ENCODE measurements at places on chromosomes 5 and 9.

DNA sequence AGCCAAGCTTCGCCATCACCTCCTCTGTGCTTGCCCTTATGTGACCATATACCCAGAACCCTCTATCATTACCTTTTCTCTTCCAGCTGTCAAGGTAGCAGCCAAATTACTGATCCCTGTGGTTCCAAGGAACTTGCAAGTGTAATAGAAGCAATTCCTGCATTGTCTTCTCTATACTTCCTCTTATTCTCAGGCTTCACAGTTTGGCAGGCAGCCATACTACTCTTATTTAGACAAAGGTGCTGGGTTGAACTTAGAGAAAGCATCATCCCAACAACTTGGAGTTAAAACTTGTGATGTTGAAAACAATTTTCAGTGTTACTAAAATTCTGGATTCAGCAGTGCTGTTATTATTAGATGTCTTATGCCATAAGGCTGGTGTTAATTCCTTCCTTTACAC lies 93.2 kb downstream of the NLN start:
- no peak for DNase-seq

DNA sequence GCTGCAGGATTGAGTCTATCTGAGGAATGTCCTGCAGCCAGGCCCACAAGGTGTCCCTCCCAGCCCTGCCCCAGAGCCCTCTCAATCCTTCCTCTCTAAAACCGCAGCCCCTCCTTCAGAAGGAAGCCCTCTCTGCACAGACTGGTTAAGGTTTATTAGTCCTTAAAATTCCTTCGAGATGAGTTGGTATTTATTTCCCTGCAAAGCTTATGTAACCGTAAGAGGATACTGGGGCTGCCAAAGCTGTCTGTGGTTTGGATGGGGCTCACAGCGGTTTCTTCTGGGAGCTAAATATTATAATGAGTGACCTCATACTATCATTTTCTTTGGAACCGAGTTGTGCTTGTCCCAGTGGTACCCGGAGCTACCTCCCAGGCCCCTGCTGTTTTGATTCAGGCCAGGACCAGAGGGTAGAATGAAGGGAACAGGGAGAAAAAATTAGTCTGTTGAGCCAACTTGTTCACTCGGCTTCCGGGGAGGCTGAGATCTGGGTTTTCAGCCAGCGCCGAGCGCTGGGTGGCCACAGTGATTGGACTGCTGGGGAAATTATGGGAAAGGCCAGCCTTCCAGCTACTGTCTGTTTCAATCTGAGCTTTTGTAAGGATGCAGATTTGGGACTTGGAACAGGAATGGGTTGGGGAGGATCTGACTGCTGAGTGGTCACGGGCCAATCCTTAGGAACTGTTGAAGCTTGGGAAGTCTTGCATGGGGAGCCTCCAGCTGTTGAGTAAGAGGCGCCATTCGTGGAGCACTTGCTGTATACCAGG lies 107.5 kb downstream of the NDFIP1 start:
- no peak for DNase-seq

DNA sequence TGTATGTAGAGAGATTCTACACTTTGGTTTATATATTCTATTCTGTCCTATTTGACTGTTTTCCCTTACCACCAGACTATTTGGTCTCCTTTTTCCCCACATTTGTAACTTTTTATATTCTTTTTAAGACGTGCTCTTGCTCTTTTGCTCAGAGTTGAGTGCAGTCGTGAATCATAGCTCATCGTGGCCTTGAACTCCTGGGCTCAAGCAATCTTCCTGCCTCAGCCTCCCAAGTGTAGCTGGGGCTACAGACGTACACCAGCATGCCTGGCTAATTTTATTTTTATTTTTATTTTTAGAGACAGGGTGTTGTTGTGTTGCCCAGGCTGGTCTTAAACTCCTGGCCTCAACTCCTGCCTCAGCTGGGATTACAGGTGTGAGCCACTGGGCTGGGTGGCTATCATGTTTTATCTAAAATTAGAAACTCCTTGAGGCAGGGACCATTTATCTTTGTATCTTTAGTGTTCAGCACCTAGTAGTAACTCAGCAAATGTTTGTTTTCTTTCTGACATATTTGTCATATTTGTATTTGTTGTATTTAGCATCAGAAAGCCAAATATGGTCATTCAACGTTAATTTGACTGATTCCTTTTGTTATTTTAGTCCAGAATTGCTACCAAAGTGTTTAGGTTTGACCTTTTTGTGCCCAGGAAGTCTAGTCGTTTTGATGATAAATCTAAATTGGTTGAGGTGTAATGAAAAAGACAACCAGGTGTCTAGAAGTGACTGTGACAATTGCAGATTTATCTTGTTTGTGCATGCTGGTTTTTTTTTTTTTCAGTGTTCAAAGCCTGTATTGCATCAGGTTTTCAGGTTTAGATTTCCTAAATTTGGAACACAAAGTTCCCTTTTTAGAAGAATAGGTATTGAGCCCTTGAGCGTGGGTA lies 44.3 kb downstream of the ERBIN start:
- DNase-seq: no peak

GRCh38 chr9:2174306-2174705 lies 159.2 kb downstream of the SMARCA2 start:
- no peak for DNase-seq

DNA sequence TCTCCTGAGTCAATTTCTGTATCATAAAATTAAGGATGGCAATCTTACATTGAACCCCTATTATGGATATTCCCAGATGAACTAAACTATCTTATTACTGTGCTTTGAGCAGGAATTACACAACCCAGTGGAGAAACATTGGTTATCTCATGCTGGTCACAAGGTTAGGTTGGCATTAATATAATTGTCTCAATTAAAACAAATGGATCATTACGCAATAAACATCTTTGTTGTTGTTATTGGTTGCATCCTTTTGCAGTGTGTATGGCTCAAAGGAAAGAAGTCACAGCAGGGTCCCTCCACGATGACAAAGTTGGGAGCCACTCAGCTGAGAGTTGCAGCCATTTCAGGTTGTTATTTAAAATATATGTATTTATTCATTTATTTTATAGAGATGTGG lies 297.0 kb upstream of the KLF4 start:
- no peak for DNase-seq

DNA sequence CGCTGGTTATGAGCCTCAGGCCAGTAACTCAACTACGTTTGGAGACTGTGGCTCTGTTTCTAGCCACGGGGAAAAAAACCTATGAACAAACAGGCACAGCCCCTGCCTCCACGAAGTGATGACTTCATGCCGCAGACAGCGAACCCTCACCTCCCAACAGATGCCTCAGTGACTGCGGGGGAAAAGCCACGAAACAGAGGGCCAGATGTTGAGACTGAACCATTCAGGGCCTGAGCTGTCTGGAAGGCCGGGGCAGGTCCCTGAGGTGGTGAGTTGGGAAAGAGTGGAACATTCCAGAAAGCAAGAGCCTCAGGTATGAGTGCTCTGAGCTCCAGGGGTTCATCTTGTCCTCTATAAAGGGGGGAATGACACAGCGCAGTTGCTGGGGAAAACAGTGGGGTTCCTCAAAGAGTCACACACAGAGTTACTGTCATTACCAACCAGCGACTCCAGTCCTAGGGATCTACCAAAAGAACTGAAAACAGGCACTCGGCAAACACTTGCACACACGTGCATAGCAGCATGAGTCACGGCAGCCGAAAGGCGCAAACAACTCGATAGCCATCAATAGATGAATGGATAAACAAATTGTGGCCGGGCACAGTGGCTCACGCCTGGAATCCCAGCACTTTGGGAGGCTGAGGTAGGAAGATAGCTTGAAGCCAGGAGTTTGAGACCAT lies 15.3 kb downstream of the PLPP7 start:
- no peak for DNase-seq

DNA sequence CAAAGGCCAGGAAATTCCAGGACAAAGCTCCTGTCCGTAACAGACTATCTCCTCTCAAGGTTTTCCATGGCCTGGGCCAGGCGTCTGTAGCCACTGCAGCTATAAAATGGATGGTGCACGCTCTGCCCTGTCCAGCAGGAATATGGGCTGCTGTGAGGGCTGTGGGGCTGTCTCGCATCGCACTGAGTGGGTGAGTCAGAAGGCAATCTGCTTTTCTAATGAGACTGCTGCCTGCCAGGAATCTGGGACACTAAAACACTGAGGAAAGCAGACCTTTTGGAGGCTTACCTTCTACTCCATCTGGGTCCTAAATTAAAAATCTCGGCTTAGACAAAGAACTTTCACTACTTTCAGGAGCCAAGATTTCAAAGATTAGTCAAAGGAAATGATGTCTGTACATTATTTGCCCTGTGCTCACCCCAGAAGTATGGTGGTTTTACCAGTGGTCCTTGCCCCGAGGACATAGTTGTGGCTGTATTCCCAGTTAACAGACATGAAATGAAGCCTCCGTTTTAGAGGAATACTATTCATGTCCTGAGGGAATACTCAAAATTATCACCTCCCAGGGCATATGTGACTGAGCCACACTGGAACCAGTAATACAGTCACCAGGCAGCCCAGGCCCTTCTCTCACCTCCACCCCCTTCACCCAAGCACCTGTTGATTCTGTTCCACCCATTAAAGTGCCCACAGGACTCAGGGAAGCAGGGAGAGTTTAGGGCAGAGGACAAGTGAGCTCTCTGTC lies 56.4 kb downstream of the PFDN1 start:
- DNase-seq: no peak

- DNase-seq: no peak
Observed at GRCh38 chr5:155906046-155906445, 420.9 kb upstream of the SGCD start.

DNA sequence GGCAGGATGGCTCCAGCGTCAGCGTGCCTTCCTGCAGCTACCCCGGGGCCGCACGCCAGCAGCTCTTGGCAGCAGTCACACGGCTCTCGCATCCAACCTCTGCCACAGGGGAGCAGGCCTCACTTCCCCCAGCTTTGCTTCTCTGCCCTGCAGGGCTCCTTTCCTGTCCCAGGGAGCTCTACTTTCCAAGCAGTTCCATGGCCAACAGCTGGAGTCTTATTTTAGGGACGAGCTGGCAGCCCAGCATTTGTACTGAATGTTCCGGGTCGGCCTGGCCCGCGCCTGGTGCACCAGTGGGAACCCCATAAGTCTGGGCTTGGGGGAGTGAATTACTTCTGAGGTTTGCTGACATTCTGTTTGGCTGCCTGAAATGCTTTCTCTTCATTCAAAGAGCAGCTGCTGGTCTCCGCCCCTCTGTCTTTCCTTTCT lies 34.6 kb downstream of the GADD45G start:
- no peak for DNase-seq

- DNase-seq: no peak
Observed at GRCh38 chr9:78971540-78971939, 600.2 kb upstream of the TLE4 start.

GRCh38 chr5:2669259-2669658 lies 82.2 kb downstream of the IRX2 start:
- no peak for DNase-seq

DNA sequence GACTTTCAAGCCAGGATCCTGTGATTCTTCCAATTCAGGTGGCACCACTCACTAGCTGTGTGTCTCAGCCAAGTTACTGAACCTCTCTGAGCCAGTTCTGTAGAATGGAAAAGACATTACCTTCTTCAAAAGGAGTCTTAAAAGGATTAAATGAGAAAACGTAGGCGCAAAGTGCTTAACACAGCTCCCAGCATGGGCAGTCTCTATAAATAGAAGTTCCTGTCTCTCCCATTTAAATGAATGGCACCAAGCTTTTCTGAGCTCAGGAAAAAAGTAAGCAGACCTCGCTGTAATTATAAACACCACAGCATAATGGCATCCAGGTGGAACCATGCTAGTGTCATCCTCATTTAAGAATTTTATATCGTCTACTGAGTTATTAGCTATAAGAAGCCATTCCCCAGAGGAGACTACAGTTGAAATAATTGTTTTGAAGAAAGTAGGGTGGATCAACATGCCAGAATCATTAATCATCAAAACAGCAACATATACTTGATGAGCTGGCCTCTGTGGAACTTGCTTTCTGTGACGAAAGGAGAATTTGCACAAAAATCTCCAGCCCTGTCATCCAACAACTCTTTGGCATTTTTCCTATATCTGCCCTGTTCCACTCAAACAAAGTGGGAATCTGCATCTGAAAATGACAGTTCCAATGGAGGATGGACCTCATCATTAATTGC lies 188.9 kb downstream of the SPOCK1 start:
- no peak for DNase-seq

DNA sequence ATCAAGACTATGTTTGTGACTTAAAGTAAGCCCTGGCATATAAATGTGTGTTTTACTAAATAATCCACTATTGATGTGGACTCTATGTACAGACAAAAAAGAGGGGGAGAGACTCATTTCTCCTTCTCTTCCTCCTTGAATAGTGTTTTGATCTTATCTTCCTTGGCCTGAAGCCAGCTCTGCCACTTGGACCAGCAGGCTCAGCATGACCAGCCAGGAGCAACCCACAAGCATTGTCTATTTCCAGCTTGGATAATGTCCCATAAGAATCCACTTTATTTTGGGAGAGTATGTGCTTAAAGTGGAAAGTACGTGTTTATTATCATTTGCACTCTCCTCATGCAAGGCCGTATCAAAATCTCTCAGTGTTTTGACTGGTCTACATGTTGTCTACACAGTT lies 23.8 kb upstream of the SLC46A2 start:
- no peak for DNase-seq

DNA sequence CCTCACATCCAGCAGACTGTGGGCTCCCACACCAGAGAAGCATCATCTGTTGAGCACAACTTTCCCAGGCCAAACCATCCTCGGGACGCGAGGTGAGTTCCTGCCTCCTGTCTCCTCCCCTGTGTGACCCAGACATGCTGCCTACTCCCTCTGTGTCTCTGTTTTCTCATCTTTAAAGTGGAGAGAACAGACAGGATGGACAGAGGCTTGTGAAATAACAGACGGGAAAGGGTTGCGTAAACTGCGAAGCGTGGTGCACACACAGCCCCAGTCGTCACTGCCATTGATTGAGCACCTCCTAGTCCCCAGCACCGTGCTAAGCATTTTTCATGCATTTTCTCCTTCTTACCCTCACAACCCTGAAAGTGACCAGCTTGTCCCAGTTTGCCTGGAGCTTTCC lies 52.1 kb upstream of the LMX1B start:
- no peak for DNase-seq

- DNase-seq: no peak
Observed at GRCh38 chr9:6214903-6215302, 704 bp upstream of the IL33 start.

DNA sequence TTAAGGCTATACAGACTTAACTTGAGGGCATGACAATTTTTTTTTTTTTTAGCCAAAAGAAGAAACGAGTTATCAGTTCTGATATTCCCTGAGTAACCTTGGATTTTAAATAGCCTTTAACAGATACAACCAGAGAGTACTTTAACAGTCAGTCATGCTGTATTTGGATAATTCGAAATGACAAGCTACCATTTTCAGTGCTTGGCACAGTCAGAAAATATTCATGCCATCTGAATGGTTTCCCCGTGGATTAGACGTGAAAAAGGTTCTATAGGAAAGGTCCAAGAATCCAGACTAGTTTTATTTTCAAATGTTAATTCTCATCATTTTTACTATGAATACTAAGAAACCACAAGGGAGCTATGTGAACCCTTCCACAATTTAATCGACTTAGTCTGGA lies 165.7 kb downstream of the PAM start:
- no peak for DNase-seq

GRCh38 chr9:130995086-130996011 lies 13.6 kb upstream of the LAMC3 start:
- no peak for DNase-seq

Measured in T-helper 22 cell (primary cell).